ENCODE measurements at places on chromosomes 7 and 10. TPM values are rescaled to one million over a fixed set of nuclear protein-coding genes. Genes with fewer than 3 reads are reported as not detected.

GRCh38 chr10:88473989-88474883 is 108.9 kb downstream of the RNLS start:
- no peak for DNase-seq

The CDC14C gene
- polyA plus RNA-seq: 0.08 TPM

- no peak for DNase-seq
Observed at GRCh38 chr7:121294448-121294992, 34.3 kb upstream of the WNT16 start.

- DNase-seq: no peak
Observed at GRCh38 chr10:128573281-128573845, 447.1 kb upstream of the MKI67 start.

GRCh38 chr7:103630318-103630717 is 184.3 kb upstream of the SLC26A5 start:
- no peak for DNase-seq

The GHITM gene
- polyA plus RNA-seq: 176 TPM

DNA sequence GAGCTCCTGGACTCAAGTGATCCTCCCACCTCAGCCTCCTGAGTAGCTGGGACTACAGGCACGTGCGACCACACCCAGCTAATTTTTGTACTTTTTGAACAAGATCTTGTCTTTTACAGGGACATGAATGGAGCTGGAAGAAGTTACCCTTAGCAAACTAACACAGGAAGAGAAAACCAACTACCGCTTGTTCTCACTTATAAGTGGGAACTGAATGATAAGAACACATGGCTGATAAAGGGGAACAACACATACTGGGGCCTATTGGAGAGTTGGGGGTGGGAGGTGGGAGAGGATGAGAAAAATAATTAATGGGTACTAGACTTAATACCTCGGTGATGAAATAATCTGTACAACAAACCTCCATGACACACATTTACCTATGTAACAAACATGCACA is 70.9 kb upstream of the INHBA start:
- no peak for DNase-seq

DNA sequence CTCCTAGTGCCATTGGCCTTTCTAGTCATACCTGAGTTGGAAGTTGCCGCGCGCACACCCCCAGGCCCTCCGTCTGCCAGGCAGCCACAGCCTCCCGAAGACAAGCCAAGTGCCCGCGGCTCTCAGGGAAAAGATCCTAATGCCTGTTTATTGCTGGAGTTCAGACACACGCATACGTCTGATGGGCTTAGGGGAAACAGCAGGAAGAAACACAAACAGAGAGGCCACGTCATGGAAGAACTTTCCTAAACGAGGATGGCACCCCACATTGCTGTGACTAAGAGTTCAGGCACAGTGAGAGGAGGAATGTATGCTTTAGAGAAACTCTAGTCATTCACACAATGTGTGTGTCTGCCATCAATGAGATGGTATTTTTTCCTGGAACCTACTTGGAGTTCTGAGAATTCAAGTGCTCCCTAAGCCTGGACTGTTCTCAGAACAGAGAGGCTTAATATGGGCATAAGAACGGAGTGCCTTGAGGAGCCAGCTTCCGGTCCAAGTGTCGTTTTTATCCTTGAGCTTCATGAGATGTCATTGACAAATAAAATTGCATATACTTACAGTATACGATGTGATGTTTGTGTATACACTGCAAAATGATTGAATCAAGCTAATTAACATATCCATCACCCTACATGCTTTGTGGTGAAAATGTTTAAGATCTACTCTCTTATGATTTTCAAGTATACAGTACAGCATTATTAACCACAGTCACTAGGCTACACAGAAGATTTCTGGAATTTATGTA is 11.6 kb upstream of the RBP3 start:
- DNase-seq: no peak

DNA sequence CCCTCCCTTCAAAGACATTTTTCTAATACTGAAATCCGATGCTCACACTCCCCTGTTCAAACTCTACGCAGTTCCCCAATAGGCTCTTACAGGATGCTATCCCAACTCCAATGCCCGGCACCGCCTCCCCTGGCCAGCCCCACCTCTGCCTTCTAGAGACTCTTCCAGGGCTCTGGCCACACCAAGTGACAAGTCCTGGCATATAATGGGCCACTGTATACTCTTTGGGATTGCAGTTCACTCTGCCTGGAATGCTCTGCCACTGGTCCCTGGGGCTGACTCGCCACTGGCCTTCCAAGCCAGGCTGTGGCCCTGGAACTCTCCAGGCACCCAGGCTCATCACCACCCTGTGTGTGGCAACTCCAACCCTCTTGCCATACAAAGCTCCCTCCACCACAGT is 3.1 kb upstream of the BRI3 start:
- no peak for DNase-seq

GRCh38 chr7:52017802-52018679 is 701.4 kb upstream of the COBL start:
- no peak for DNase-seq

DNA sequence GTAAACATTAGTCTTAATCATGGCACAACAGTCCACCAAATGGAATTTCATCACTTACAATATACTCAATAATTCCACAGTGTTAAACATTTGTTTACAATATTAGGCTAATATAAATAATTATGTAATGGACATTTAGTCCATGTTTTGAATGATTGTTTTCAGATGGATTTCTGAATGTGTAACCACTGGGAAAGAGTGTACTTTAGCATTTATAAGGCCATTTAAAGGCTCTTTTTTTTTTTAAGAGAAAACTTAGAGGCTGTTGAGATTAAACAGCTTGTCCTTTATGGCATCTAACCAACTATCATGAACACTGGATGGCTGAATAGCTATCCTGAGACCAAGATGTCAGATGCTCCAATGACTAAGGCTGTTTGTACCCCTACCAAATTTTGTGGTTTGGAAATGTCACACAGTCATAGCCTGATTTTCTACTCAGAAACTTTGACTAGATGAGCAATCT is 248.3 kb upstream of the GLI3 start:
- no peak for DNase-seq

GRCh38 chr10:112519133-112519761 is 72.2 kb downstream of the VTI1A start:
- no peak for DNase-seq

The MET gene
- 52.6 TPM for polyA plus RNA-seq

The ZNF37A gene
- polyA plus RNA-seq: 24.4 TPM

DNA sequence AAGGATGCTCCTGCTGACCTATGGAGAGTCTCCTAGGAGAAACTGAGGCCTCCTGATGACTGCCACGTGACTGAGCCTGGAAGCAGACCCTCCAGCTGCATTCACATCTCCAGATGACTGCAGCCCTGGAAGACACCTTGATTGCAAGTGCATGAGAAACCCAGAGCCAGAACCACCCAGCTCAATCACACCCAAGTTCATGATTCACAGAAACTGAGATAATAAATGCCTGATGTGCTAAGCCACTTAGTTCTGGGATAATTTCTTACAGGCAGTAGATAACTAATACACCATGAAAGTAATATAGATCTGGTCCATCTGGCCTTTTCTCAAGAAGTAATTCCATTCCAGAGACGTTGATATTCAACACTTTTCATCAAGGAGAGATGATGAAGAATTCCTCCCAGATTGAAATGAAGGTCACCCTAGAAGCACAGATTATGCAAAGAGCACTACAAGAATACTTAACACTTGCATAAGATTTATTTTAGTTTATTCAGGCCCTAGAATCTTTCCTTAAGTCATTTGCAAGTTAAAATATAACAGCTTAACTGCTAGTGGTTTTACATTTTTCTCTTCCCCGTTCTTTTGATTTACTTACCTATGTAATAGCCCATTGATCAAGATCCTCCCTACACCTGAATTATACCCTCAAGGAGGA is 208.2 kb upstream of the INHBA start:
- no peak for DNase-seq
